Naive thymus-derived CD4-positive, alpha-beta T cell (primary cell): ENCODE measurements at places on chromosomes 7 and 10.

- no peaks in the 10 kb centered on the region for H3K4me1 ChIP-seq
- no peak for DNase-seq
- no peaks in the 10 kb centered on the region for H3K36me3 ChIP-seq
- H3K27ac ChIP-seq = no peak overlapping the region
Observed at GRCh38 chr10:73229567-73229966, 17.5 kb downstream of the DNAJC9 start.

GRCh38 chr7:28641752-28642545 is 229.6 kb downstream of the CREB5 start:
- no peak for DNase-seq
- no peaks in the 10 kb centered on the region for H3K27me3 ChIP-seq
- H3K4me3 ChIP-seq = no peak overlapping the region
- no peak overlapping the region for H3K27ac ChIP-seq
- no peaks in the 10 kb centered on the region for H3K36me3 ChIP-seq
- no peaks in the 10 kb centered on the region for H3K4me1 ChIP-seq

GRCh38 chr7:141208539-141208938 is 134.7 kb downstream of the TMEM178B start:
- DNase-seq = no peak
- H3K4me3 ChIP-seq = no peak overlapping the region
- no peaks in the 10 kb centered on the region for H3K27me3 ChIP-seq
- H3K27ac ChIP-seq = no peak overlapping the region
- no peaks in the 10 kb centered on the region for H3K36me3 ChIP-seq
- H3K4me1 ChIP-seq = no peaks in the 10 kb centered on the region

GRCh38 chr7:123594813-123595241 is 6.8 kb upstream of the ASB15 start:
- H3K27ac ChIP-seq = no peak overlapping the region
- H3K27me3 ChIP-seq = no peaks in the 10 kb centered on the region
- no peak for DNase-seq
- H3K36me3 ChIP-seq = no peaks in the 10 kb centered on the region
- H3K4me1 ChIP-seq = no peaks in the 10 kb centered on the region

DNA sequence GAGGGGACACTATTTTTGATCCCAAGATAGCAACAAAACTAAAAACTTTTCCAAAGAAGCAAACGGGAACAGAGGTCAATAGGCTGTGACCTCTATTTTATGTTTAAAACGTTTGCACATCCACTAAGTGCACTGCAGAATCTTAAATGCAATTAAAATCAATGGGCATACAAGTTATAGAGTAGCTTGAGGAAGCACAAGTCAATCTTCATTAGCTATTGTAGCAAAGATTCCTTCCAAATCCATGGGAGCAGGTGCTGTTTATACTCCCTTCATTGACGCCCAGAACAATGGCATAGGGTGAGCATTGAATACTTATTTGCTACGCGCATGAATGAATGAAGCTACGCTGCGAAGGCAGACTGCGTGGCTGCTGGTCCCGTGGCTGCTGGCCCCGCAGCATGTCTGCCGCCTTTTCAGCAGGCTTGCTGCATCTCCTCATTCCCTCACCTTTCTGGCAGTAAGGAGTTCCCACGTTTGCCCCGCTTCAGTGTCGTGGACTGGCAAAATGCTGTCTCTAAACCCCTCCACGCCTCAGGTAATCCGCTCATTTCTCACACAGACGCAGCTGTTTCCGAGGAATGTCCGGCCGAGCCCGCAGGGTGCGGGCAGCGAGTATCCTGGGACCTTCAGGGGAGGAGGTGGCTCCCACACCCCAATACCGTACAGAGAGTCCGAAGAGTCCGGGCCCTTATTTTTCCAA is 754 bp upstream of the PHYHIPL start:
- H3K4me1 ChIP-seq = no peaks in the 10 kb centered on the region
- no peaks in the 10 kb centered on the region for H3K36me3 ChIP-seq
- no peaks in the 10 kb centered on the region for H3K27me3 ChIP-seq

DNA sequence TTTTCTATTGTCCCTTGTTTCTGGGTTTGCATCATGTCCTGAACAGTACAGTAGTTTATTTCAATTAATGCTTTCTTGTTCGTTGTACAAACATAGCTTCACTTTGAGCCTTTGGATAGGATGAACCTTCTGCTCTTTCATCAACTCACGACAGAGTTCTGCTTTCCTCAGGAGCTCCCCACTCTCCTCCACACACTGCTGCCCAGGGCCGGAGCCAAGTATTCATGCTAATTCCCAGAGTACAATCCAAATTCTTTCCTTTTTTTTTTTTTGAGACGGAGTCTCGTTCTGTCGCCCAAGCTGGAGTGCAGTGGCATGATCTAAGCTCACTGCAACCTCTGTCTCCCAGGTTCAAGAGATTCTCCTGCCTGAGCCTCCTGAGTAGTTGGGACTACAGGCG is 7.5 kb upstream of the NUP205 start:
- no peaks in the 10 kb centered on the region for H3K27me3 ChIP-seq
- no peaks in the 10 kb centered on the region for H3K36me3 ChIP-seq
- no peaks in the 10 kb centered on the region for H3K4me1 ChIP-seq
- H3K4me3 ChIP-seq = no peak overlapping the region
- DNase-seq = no peak

GRCh38 chr10:52598936-52599335 is 173.6 kb downstream of the MBL2 start:
- no peaks in the 10 kb centered on the region for H3K27me3 ChIP-seq
- no peaks in the 10 kb centered on the region for H3K36me3 ChIP-seq
- no peaks in the 10 kb centered on the region for H3K4me1 ChIP-seq
- DNase-seq = no peak
- no peak overlapping the region for H3K27ac ChIP-seq

DNA sequence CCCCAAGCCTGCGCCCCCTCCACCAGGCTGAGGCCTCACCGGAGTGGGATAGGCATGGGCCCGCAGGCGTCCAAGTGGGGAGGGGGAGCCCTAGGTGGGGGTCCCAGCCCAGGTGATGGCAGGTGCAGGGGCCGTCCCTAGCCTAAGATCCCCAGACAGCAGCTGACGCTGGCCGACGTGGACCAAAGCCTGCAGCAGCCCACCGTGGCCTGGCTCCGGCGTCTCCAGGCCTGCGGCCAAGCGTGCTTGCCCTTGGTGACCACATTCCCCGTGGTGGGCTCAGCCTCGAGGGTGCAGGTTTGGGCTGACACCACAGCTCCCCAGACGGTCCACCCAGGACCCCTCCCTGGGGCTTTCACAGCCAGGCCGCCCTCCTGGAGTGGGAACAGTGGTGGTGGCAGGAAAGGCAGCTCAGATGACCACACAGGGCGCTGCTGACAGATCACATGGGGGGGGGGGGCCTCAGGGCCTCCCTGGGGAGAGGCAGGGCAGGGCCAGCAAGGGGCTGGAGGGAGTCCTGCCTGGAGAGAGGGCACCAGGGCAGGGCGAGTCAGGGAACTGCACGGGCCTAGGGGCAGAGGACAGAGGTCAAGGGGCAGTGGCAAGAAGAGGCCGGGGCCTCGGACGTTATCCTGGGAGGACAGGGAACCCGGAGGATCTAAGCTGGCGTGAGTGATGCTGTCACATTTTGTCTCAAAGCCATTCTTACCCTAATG is 767 bp upstream of the ADAM8 start:
- DNase-seq = no peak
- H3K27me3 ChIP-seq = no peaks in the 10 kb centered on the region
- peak overlapping the region; percentile 80 for H3K27ac ChIP-seq
- H3K36me3 ChIP-seq = no peaks in the 10 kb centered on the region

- no peak for DNase-seq
- H3K36me3 ChIP-seq = no peaks in the 10 kb centered on the region
- H3K4me3 ChIP-seq = no peak overlapping the region
- no peaks in the 10 kb centered on the region for H3K4me1 ChIP-seq
- H3K27me3 ChIP-seq = no peaks in the 10 kb centered on the region
Observed at GRCh38 chr10:51972733-51973346, 273.4 kb upstream of the CSTF2T start.

DNA sequence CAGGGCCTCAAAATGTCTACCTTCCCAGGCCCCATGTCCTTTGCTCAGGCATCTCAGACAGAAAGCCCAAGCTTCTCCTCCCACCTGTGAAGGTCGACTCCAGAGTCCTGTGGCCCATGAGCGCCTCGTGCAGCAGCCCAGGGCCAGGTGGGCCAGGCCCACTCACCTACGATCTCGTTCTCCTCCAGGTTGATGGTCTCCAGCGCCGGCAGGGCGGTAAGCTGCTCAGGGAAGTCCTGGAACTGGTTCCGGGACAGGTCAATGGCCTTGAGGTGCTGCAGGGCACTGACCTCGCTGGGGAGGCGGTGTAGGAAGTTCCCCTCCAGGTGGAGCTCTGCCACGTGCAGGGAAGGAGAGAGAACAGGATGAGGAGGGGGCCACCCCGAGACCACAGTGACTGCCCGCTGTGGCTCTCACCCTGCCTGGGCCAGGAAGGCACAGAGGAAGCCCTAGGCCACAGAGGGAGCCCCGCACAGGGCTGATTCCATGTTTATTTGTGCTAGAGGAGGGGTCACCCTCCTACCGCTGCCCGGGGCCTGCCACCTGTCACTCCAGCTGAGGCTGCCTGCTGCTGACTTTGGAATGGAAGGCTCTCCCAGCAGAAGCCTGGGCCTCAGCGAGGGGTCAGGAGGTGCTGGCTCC is 40.0 kb upstream of the NPFFR1 start:
- DNase-seq = no peak
- H3K27me3 ChIP-seq = no peaks in the 10 kb centered on the region
- no peak overlapping the region for H3K27ac ChIP-seq
- H3K4me3 ChIP-seq = no peak overlapping the region

DNA sequence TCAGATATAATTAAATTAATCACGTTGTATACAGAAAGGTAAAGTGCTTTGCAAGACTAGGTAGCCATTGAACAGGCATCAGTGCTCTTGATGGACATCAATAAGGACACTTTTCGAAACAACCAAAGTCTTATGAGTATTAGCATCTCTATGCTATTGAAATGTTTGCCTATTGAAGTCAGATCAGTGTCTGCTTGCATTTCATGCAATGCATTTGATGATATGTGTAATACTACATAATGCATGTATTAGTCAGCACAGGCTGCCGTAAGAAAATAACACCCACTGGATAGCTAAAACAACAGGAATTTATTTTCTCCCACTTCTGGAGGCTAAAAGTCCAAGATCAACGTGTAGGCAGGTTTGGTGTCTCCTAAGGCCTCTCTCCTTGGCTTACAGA is 209.3 kb upstream of the PLXDC2 start:
- H3K27ac ChIP-seq = no peak overlapping the region
- no peaks in the 10 kb centered on the region for H3K36me3 ChIP-seq
- H3K27me3 ChIP-seq = no peaks in the 10 kb centered on the region
- H3K4me1 ChIP-seq = no peaks in the 10 kb centered on the region
- H3K4me3 ChIP-seq = no peak overlapping the region
